ENCODE measurements at places on chromosomes 13 and 19.

- no peak for DNase-seq
Observed at GRCh38 chr13:73676550-73677047, 457.6 kb downstream of the KLF12 start.

DNA sequence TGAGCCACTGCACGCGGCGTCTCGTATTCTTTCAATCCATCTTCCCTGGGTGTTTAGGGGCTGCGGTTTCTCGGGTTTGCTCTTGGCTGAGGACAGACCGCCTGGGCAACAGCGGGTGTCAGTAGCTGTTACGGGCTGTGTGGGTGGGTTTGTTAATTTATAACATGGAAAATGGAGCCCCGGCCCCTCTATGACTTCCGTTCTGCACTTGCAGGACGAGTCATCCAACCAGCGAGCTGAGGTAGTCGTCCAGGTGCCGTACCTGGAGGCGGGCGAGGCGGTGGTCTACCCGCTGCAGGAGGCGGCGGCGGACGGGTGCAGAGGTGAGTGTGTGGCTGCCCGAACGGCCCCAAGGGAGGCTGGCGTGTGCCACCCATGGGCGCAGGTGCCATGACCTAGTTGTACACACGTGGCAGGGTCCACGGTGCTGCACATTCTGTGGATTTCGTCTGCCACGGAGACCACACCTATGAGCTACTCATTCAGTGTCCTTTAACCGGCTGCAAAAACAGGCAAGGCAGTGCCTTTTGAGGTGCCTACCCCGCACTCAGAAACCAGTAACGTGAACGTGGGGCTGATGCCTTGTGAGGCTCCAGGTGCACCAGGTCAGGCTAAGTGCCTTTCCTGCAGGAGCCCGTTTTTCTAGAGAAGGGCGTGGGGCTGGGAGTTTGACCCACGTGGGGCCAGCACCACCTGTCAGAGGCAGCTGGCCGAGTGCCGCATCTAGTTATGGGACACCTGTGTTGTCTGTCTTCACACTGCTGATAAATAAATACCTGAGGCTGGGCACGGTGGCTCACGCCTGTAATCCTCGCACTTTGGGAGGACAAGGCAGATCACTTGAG is 10.9 kb downstream of the POLR2E start:
- DNase-seq = no peak

DNA sequence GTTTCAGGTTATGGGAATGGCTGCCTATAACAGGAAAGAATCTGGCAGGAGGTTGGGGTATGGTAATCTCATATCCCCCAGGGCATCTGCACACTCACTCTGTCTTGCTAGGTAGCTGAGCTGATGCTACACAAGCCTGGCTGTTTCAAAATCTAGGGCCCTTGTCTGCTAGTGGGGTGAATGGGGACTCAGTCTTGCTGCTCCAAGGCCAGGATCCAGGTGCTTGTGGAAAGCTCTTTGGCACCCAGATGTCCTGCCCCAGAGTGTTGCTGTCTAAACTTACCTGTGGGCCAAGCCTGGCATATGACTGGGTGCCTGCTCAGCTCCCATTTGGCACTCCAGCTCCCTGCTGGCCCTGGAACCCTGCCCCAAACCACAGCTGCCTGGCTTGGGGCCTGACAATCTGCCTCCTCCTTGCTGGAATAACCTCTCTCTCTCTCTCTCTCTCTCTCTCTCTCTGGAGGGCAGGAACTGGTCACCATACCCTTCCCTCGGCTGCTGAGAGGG is 158.1 kb upstream of the TSC22D1 start:
- DNase-seq = no peak

- DNase-seq = no peak
Observed at GRCh38 chr13:76383676-76384461, 502.3 kb downstream of the KCTD12 start.

DNA sequence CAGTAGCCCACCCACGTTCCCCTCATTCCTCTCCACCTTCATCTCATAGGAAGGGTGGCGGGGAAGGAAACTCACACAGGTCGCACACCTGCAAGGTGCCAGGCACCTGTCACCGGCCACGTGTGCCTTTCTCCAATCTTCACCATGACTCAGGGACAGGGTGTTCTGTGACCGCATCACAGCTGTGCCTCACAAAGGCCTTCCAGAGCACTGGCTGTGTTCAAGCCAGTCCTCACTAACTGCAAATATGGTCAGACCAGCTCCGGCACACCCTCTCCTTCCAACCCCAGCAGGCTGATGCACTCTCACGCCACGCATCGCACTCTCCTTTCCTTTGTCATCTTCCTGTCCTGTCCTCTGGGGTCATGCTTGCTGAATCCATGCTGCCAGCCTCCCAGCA is 415.9 kb downstream of the IRS2 start:
- no peak for DNase-seq

- no peak for DNase-seq
Observed at GRCh38 chr19:40150170-40150569, 41.1 kb upstream of the MAP3K10 start.

GRCh38 chr13:73656863-73657262 is 477.3 kb downstream of the KLF12 start:
- DNase-seq = no peak

- no peak for DNase-seq
Observed at GRCh38 chr19:943551-944170, 17.8 kb downstream of the ARID3A start.

DNA sequence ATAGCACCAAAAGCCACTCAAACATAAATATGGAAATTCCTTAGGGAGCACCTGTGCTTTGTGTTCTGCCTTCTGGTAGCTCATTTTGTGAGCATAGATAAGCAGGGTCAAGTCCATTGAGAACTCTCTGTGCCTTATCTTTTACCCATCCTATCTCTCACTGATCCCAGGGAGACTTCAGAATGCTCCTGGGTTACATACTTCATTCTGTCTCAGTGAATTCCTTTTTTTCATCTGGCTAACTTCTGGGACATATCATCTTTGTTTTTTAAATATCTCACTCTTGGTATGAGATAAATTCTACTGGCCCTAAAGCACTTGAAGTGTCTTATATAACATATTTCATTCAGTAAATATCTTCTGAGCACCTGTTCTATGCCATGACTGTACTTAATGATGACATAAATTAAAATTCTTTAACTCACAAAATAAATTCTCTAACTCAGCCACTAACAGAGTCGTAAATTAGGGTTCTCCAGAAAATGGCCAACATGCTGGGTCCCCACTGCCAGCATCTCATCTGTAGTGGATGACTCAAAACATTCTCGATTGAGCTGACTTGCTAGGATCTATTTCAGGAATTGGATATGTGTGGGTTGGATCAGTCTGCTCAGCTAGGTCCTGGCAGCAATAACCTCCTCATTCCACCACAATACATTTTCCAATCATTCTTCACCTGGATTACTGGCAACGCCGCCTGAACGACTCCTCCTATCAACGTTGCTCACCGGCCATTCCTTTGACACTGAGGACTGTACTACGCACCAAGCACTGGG is 170.2 kb downstream of the FOXO1 start:
- no peak for DNase-seq

- DNase-seq = no peak
Observed at GRCh38 chr13:44223770-44224444, 149.7 kb upstream of the SERP2 start.

- DNase-seq = no peak
Observed at GRCh38 chr13:85163063-85163462, 636.2 kb downstream of the SLITRK6 start.

GRCh38 chr13:74662905-74663304 is 528.7 kb upstream of the KLF12 start:
- DNase-seq = no peak

DNA sequence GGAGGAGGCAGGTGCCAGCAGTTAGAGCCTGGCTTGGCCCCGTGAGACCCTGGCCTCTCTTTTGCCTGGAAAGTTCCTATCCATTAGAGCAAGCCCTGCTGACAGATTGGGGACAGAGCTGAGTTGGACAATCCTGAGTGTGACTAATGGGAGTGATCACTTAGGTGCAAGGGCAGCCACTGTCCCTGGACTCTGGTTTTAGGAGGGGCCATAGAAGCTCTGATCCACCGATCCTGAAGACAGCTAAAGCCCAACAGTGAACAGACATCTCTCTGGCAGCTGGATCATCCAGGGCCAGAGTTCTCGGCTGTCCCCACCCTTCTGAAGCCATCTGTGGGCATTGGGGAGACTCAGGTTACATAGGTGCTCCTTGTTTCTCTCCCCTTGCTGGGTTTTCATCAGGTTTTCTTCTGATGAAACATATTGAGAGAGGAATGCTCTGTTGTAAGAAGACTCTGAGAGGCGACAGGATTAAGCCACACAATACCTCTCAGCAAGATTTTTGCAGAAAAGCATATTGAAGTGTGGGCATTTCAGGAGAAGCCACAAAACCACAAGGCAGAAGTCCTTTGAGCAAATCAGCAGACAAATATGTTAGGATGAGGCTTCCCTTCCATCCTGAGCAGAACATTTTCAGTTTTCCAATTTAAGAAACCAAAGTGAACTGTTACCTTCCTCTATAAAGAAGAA is 288.0 kb upstream of the MAB21L1 start:
- DNase-seq = peak; percentile 57

GRCh38 chr19:27652281-27652680 is 1560.7 kb downstream of the UQCRFS1 start:
- DNase-seq = no peak

DNA sequence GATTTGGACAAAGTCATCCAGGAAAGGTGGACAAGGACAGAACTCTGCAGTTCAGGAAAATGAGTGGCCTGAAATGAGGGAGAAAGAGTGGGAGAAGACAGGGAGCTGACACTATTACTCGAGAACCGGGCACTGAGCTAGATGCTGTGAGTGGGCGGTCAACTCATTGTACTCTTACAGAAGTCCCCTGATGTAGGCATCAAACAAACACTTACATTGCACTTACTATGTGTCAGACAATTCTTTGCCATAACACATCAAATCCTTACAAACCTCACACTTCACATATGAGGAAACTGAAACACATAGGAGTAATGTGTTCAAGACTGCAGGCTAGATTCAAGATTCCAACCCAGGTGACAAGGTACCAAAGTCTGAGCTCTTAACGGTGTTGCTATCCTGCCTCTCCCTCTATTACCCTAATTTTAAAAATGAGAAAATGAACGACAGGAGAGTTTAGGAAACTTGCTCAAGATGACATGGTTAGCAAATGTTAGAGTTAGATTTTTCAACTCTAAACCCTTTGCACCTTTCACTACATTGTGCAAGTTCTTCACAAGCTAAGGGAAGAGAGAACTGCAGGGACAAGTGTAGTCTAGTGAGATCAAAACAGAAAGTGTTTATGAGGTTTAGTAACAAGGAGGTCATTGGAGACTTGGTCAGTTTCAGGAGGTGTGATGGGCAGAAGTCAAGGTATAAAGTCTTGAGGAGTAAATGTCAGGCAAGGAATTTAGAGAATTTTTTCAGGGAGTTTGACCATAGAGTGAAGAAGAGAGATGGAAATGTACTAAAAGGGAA is 4.9 kb upstream of the MEDAG start:
- no peak for DNase-seq

DNA sequence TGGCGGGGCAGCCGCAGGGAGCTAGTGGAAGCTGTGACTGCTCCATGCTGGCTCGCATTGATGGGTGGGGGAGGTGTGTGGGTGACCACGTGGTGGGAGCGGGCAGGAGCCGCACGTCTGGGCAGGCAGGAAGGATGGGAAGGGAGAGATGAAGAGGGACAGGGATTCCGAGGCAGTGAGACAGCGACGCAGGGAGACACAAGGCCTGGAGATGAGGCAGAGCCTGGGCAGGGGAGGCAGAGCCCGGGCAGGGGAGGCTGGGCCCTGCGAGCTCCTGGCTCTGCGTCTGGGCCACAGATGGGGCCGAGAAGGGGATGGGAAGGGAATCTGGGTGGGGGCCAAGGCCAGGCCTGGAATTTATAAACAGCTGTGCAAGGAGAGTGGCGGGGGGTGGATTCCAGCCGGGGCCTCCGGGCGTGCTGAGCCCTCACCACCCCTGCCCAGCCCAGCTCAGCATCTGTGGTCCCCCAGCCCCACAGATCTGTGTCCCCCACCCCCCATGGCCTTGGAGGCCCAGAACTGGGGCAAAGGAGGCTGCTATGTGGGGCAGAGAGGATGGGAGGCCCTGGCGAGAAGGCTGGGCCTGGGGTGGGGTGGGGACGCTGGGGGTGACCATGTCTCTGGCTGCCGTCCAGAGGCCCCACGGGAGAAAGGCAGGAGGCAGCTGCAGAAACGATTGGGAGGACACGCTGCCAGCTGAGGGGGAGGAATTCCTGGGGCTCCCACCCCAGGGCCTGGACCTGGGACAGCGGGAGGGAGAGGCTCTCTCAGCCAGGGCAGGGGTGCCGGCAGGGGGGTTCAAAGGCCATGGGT is 6.0 kb downstream of the EHD2 start:
- peak; percentile 81 for DNase-seq

- no peak for DNase-seq
Observed at GRCh38 chr13:29196409-29197074, 376.4 kb downstream of the MTUS2 start.

DNA sequence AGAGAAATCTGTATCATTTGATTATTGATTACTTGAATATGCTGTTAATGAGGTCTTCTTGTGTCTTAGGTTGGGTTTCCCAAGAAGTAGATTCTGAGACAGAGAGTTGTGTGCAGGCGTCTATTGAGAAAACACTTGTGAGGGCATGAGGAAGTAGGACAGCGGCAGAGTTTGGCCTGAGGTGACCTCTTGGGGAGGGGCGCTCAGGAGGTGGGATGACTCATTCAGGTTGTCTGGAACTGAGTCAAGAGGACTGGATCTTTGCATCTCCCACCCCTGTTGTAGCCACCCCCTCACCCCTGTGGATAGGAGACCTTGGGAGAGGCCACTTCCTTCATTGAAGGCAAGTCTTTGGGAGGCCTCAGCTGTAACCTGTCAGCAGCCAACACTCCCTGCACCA is 35.2 kb upstream of the WDFY2 start:
- DNase-seq = no peak

- DNase-seq = no peak
Observed at GRCh38 chr13:65911546-65912193, 1318.5 kb downstream of the PCDH9 start.

DNA sequence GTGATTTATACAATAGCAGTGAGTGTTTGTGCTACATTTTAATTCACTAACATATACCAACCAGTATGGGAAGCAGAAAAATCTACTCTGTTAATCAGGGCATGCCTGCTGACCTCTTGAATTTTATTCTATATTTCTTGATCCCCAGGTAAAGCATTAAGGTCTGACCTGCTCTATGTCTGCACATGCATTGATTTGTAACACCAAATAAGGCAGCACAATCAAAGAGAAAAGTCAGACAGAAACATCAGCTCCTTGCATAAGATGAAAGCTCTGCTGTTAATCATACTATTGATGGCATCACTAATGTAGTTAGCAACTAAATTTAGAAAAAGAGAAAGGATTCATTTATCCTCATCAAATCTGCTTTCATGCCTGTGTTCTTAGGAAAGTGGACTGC is 2744.8 kb upstream of the PCDH20 start:
- no peak for DNase-seq

- no peak for DNase-seq
Observed at GRCh38 chr13:78596399-78596735, 7.0 kb downstream of the POU4F1 start.

GRCh38 chr19:2016041-2016807 is 710 bp upstream of the BTBD2 start:
- peak; percentile 81 for DNase-seq

- no peak for DNase-seq
Observed at GRCh38 chr13:96994017-96994857, at the start of gene OXGR1. OXGR1 (minus strand) TSS chr13:96994476; CDS start chr13:96987759, 6,717 bp downstream.

Measured in WERI-Rb-1 (cell line).